ENCODE measurements at places on chromosomes 16 and 17. TPM values are rescaled to one million over a fixed set of nuclear protein-coding genes. Genes with fewer than 3 reads are reported as not detected.

- DNase-seq: no peak
These were observed 29.6 kb upstream of the MAP3K14 start for GRCh38 chr17:45346216-45347015.

GRCh38 chr17:82740906-82741759, 5.7 kb downstream of the FN3K start:
- no peak for DNase-seq

GRCh38 chr16:54118846-54119245, 167.7 kb downstream of the IRX3 start:
- no peak for DNase-seq

DNA sequence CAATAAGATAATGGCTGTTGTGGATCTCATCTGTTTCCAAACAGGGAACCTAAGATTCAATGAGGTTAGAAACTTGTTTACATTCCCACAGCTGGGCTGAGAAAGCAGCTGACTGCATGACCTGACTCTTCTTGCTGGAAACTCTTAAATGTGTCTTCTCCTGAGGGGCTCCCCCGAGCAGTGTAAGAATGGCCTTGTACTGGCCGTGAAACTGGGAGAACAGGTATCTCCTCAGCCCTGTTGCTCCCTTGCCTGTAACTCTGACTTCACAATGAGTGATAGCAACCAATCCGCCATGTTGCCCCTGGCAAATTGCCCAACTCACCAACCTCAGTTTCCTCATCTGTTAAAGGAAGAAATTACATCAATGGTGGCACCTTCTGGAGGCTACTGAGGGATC, 59.1 kb upstream of the CCL2 start:
- no peak for DNase-seq

GRCh38 chr17:44110823-44111633, 12.4 kb downstream of the HDAC5 start:
- DNase-seq: peak; percentile 55

The LPO gene
- not detected for total RNA-seq

GRCh38 chr16:67202426-67202825, 3.5 kb downstream of the ELMO3 start:
- no peak for DNase-seq
